Head of caudate nucleus (tissue), 42 donors: ENCODE measurements at places on chromosomes 7 and 10.

- DNase-seq: no peak
Measured at GRCh38 chr7:129949292-129950133, 3.2 kb downstream of the UBE2H start.

DNA sequence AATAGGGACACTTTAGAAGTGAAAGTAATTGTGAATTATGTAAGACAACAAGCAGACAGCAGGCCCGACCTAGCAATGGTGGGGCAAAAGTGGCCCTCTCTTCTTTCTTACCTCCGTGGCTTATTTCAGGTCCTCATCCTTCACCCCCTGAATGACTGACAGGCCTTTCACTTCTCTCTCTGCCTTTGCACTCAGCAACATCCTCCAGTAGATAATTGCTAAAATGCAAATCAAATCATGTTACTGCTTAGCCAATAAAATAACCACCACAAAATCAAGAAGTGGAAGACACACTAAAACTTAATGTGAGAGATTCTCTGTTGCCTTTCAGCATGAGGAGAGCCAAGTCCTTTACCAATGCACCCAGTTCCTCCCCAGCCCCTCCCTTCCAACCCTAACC is 274.6 kb upstream of the ZNF32 start:
- no peak for DNase-seq

GRCh38 chr7:11516328-11516727 is 315.7 kb downstream of the THSD7A start:
- no peak for DNase-seq

DNA sequence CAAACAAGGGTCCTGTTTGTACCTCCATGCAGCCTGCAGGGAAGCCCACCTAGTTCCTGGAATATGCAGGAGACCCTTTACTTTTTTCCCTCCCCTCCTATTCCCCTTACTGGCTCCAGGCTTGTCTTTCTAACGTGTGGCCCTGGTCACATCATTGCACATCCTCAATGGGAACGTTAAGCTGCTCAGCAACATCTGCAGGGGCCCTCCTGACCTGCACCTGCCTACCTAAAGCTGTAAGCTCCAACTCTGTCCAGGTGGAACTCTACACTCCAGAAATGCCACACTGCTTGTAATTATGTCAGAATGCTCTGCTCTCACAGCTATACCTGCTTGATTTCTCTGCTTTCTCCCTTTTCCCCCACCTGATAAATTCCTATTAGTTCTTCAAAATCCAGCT is 72.1 kb downstream of the ARMC3 start:
- no peak for DNase-seq

DNA sequence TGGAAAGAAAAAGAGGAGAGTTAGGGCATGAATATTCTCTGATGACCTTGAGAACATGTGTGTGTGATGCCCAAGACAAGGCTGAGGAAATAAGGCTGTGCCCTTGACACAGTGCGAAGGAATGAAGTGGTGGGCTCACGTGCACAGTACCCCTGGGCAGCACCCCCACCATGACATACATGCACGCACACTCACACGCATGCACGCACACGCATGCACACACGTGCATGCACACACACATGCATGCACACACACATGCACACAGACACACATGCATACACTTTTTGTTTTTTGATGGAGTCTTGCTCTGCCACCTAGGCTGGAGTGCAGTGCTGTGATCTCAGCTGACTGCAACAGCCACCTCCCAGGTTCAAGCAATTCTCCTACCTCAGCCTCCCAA is 118.1 kb downstream of the GATA3 start:
- DNase-seq: no peak
